CD8-positive, alpha-beta T cell (primary cell): ENCODE measurements at places on chromosomes 7 and 10. TPM values are rescaled to one million over a fixed set of nuclear protein-coding genes. Genes with fewer than 3 reads are reported as not detected.

- no peak for DNase-seq
Observed at GRCh38 chr10:10722422-10722821, 295.2 kb upstream of the CELF2 start.

DNA sequence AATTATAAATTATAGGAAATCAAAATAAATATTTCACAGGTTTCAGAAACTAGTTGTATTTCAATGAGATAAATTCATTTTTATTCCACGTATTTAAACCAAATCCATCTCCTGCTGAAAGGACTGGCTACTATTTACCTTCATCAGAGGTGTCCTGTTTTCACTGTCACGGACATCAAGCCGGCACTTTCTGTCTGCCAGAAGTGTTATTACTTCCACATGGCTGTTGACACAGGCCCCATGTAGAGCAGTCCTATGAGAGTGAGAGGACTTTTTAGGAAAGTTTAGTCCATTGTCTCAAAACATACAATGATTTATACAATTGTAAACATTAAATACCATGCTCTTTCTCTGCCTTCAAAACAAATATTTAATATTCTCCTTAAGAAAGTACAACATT is 100.4 kb upstream of the ACBD5 start:
- DNase-seq = no peak

GRCh38 chr7:1499367-1500029 is 4.7 kb downstream of the INTS1 start:
- no peak for DNase-seq

DNA sequence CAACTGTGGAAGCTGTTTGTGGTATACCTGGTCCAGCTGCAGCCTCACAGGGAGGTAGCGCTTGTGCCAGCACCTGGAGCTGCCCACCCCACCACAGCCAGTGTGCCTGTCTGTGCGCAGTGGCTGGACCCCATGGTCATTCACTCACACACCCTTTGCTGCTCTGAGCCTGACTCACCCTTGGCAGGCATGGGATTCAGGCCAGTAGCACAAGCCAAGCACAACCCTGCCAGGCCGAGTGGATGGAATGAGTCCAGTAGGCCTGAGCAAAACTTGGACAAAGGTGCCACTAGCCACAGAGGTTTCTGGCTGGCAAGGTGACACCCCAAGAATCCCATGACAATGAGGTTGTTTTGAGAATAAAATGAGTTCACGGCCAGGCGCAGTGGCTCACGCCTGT is 19.0 kb downstream of the RBM48 start:
- no peak for DNase-seq

GRCh38 chr7:105665684-105666083 is 84.4 kb upstream of the EFCAB10 start:
- DNase-seq = no peak

- no peak for DNase-seq
Observed at GRCh38 chr7:66771795-66772194, 31.3 kb downstream of the RABGEF1 start.

GRCh38 chr10:2986391-2986801 is 81.0 kb upstream of the PFKP start:
- no peak for DNase-seq

The SPDYE1 gene
- total RNA-seq = not detected

The FAM237B gene
- not detected for total RNA-seq

The ADRB1 gene
- total RNA-seq = 1.2 TPM

The DRGX gene
- total RNA-seq = not detected
